ENCODE measurements at places on chromosomes 2 and 18. TPM values are rescaled to one million over a fixed set of nuclear protein-coding genes. Genes with fewer than 3 reads are reported as not detected.
A peak's percentile ranks its signal among the peaks of the same experiment; 100 is the strongest.

- no peak for DNase-seq
Observed at GRCh38 chr2:219664041-219664440, 36.6 kb downstream of the SLC4A3 start.

- peak; percentile 30 for DNase-seq
Observed at GRCh38 chr2:226556050-226556449, 243.6 kb downstream of the IRS1 start.

GRCh38 chr18:7576685-7577084, 9.6 kb downstream of the PTPRM start:
- DNase-seq: peak; percentile 48

DNA sequence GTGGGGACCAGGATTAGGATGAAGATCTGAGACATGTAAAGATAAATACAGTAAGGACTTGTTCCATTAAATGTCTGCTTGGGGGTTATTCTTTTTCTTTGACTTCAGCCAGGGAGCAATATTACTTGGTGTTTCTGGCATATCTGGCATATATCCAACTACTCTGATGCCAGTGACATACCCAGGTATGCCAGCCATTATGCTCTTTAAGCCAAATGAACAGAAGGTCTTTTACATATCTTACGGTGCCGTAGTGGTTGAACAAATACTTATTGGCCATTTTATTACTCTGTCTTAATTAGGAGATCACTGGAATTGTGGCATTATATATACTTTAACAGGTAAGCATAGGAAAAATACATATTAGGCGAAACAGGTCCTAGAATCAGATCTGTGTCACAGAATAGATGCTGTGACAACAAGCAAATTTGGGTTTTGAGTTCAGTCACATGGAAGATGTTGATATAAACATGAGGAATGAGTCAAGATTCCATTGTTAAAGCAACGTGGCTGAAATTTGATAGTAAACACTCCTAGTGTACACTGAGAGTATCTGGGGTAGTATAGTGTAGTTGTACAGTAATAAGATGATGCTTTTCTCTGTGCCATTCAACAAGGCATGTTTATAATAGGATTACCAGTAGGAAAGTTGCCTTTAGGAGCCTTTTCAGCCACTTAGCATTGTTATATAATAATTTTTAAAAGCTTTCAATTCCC, 62.6 kb downstream of the KCTD18 start:
- no peak for DNase-seq

- DNase-seq: peak; percentile 45
Observed at GRCh38 chr2:88669482-88670214, 21.8 kb upstream of the RPIA start.

GRCh38 chr2:200747668-200748618, 63.8 kb upstream of the BZW1 start:
- no peak for DNase-seq

GRCh38 chr2:134764164-134764563, 45.4 kb upstream of the TMEM163 start:
- DNase-seq: peak; percentile 33

- DNase-seq: no peak
Observed at GRCh38 chr2:137797641-137798040, 166.6 kb upstream of the HNMT start.

DNA sequence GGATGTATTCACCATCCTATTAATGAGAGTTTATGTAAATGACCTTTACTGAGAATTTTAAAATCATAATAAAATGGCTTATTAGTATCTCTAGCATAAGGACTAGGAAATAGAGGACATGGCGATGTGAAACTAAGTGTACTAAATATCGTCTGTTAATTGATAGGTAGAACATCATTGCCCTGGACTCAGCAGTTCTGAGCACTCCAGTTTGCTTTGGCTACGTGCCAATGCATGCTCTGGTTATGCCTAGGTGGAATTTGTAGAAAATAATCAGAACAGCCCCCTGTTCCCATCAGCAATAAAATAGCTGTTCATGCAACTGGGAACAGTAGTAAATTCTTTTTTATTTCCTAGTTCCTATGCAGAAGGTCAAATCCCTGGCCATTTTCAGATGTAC, 247.8 kb downstream of the DOK6 start:
- DNase-seq: no peak

GRCh38 chr2:109105113-109105512, 23.9 kb upstream of the SH3RF3 start:
- DNase-seq: no peak

GRCh38 chr18:36501100-36501499, 203.6 kb downstream of the FHOD3 start:
- DNase-seq: no peak

DNA sequence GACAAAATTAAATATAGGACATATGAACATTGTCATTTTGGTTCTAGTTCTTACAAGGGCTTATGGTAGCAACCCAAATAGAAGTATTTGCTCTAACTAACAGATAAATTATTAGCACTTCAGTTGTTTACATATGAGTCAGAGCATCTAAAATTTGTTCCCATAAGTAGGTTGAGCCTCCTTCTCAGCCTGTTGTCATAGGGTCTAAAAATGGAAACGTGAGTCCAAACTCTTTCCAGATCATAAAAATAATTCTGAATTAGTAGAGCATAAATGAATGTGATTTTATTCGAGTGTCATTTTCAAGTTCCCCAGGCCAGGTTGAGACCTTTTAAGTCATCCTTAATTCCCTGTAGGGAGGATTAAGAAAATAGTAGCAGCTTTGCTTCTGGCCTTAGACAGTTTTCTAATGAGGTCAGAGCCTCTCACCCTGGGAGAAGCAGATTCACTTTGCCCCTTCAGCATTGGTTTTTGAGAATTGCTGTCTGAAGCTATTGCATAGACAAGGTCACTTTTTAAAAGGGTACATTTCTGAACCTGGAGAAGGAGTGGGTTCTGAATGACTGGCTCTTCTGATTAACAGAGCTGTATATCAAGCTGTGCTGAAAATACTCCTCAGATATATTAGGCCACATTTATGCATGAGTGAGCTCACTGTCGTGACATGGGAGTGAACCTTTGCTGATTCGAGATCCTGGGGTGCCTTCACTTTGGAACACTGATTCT, 164.3 kb downstream of the NEDD4L start:
- DNase-seq: no peak

GRCh38 chr2:1892529-1893250, 148.4 kb upstream of the PXDN start:
- no peak for DNase-seq

GRCh38 chr2:48189552-48190228, 283.4 kb upstream of the FBXO11 start:
- DNase-seq: no peak

DNA sequence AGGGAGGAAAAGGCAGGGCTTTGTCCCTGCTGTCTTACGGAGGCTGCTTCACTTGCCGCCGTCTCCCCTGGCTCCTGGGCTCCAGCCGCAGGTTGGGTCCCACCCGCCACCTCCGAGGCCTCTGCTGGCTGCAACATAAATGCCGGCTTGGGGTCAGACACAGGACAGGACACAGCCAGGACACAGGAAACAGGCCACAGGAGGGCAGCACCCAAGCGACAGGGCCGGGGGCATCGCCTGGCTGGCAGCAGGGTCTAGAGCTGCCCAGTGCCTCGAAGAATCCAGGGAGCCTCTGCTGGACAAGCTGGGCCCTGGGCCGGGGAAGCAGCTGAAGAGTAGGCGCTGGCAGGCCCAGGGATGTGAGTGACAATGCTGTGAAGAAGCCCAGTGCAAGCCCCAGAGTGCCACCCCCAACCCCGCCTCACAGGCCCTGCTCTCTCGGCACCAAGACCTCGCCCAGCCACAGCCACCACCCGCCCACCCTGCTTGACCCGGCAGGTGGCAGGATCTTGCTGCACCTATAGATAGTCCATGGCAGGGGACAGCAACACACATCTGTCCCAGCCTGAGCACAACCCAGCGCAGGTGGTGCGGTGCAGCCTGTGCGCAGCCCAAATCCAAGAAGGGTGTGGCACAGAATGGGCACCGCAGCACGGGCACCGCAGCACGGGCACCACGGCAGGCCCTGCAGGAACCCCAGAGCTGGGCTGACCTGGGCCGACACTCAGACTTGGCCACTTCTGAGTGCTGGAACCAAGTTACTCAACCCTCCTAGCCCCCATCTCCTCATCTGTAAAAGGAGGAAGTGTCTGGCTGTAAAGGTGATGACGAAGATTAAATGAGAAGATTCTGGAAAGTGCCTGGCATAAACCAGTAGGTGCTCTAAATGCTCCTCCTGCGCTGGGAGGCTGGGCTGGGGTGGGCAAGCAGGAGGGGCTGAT, 55.6 kb downstream of the BIN1 start:
- DNase-seq: no peak

DNA sequence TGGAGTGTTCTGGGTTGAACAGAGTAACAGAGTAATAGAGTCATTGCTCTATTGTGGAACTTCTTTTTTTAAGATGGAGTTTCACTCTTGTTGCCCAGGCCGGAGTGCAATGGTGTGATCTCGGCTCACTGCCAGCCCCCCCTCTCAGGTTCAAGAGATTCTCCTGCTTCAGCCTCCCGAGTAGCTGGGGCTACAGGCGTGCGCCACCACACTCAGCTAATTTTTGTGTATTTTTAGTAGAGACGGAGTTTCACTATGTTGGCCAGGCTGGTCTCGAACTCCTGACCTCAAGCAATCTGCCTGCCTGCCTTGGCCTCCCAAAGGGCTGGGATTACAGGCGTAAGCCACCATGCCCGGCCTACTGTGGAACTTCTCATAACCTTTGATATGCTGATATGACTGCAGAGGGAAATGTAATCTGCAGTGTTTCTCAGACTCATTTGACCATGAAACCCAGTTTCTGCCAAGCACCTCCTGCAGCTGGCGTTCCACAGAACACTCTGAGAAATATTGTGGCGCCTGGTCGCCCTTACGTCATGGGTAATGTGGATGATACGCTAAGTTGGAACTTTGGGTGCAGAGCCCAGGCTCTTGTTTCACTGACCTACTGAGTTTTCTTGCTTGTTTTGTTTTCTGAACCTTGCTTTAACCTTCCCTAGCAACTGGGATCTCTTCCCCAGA, 213.8 kb downstream of the BCL2 start:
- no peak for DNase-seq

DNA sequence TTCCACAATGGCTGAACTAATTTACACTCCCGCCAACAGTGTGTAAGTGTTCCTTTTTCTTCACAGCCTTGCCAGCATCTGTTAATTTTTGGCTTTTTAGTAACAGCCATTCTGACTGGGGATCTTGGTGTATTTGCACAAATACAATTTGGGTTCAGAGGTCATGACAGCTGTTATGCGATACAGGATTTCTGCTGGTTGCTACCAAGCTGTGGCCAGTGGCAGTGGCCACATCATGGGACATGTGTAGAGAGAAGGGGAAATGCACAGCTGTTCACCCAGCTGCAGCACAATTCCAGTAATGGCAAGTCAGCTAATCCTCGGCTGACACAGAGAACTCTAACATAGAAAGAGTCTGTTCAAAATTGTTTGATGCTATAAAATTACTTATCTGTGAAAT, 21.0 kb upstream of the SELENOI start:
- DNase-seq: no peak

- DNase-seq: no peak
Observed at GRCh38 chr2:212667751-212668316, 129.2 kb upstream of the ERBB4 start.

DNA sequence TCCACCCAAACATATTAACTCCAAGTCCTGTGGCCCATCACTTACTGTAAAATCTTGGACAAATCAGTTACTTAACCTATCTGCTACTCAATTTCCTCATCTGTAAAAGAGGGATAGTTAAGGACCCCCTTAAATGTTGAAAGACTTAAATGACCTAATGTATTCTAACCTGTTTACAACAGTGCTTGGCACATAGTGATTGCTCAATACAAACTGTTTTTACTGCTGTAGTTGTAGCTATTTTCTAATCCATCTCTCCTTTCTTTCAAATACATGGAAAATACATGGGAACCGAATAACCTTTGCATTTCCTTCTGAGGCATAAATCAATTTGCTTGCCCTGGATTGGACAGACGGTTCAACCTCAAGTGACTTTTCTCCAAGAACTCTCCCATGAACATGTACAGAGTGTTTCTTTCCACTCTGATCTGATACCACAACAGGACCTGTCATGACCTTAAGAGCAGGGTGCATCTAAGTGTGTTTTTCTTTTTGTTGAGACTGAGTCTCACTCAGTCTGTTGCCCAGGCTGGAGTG, 2.7 kb downstream of the LNPK start:
- DNase-seq: no peak

DNA sequence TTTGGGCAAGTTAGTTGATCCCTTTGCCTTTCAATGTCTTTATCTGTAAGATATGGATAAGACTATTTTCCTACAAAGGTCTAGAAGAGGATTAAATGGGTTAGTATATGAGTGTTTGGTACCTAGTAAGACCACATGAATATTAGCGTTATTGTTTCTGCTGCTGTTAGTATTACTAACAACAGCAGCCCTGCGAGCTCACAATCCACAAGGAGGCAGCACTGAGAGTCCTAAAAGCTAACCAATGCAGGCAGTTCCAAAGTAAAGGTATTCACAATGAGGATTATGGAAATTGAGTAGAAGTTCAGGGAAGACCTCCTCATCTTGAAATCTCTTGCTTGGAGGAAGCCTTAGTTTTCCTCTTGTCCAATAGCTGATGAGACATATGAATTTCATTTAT, 248.9 kb downstream of the TDRD15 start:
- DNase-seq: no peak

DNA sequence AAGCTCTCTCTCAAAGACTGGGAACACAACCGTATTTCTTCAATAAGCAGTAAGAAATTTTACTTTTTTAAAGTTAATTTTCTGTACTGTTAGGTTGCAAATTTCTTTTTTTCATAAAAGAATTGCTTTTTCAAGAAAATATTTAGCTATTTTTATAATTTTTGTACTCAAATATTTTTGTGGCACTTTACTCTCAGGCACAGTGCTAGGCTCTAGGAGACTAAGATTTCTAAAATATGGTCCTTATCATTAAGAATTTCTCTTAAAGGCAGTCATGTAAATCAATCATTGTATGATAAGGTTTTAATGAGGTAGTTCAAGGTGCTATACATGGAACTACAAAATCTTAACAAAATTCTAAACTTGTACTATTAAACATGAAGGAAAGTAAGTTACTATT, 61.4 kb downstream of the MTX2 start:
- DNase-seq: no peak

- no peak for DNase-seq
Observed at GRCh38 chr2:37084797-37085196, 479 bp downstream of the GPATCH11 start.

- DNase-seq: no peak
Observed at GRCh38 chr2:37306024-37306423, 18.6 kb downstream of the PRKD3 start.

DNA sequence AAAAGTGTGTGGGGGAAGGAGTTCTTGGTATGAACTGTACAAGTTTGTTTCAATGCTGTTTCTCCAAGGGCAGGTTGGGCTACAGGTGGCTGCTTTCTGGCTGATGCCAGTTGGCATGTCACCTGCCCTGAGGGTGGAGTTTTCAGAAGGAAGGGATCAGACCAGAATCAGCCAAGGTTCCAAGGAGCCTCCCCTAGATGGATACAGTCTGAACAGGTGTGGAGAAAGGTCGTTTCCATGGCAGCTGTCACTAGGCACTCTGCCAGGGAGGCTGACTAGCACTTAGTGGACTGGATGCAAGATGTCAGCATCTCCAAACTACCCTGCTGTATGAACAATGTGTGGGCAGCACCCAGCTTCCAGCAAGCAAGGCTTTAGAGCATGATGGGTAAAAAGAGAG, 444.4 kb upstream of the HNRNPA3 start:
- no peak for DNase-seq

- no peak for DNase-seq
Observed at GRCh38 chr18:11408555-11409065, 200.8 kb upstream of the SLC35G4 start.

Gene QPCT
- 137 TPM for total RNA-seq

Gene ARHGAP25
- total RNA-seq: not detected

Gene FEV
- total RNA-seq: not detected

Gene OSGEPL1
- 27.6 TPM for total RNA-seq

Gene NDUFAF7
- 23.9 TPM for total RNA-seq

Gene CTLA4
- total RNA-seq: not detected

Gene ALKAL2
- total RNA-seq: not detected

Gene CHRND
- not detected for total RNA-seq

Gene AGAP1
- total RNA-seq: 7.8 TPM
